ENCODE measurements at places on chromosomes 13 and 19.

DNA sequence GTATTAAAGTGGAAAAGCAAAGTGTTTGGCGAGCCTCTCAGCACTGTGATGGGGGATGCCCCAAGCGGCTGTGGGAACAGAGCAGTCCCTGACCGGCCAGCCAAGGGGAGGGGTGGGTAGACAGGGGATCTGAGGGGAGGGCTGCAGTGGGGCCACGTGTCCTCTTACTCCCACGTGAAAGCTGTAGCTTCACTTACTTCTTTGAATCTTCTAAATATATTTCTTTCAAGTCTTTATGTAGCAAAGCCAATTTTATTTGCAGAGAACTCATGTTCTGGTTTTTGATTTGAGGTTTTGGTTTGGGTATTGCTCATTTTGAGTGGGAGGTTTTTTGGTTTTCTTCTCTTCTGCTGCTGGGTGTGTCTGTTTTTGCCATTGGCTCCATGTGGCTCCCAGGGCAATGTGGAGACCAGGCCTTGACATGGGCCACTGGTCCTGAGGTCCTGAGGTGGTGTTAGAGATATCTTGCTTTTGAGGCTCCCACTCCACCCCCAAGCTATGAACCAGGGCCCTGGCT, 17.7 kb upstream of the OVOL3 start:
- no peak for DNase-seq

GRCh38 chr13:89910166-89910565, 1437.3 kb upstream of the MIR17HG start:
- no peak for DNase-seq

DNA sequence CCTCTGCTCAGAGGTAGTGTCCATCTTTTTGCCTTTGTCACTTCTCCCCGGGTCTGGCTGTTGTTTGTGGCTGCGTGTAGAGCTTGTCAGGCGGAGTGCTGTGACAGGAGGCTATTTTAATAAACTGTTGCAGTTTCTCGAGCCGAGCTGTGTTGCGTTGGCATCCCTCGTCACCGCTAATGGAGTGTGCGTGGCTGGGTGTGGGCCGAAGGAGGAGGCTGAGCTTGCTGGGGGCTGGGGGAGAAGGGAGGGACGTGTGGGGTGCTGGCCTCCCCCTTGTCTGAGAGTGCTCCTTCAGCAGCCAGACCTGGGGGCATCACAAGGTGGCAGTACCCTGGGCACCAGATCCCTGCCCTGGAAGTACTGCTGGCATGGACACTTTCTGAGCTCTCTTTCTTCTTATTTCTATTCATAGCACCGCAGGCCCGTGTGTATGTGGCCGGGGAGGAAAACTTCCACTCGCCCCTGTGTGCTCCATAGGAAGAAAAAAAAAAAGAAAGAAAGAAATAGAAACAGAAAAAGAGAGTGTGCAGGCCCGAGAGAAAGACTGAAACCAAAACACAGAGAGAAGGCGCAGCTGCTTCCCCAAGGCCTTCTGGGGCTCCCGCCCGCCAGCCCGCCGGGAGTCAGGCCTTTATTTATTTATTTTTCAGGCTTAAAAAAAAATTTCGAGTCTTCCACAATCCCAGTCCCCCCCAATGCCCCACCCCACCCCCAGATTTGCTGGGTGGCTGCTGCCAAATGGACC, 27.0 kb downstream of the NFIX start:
- DNase-seq = peak; percentile 66

DNA sequence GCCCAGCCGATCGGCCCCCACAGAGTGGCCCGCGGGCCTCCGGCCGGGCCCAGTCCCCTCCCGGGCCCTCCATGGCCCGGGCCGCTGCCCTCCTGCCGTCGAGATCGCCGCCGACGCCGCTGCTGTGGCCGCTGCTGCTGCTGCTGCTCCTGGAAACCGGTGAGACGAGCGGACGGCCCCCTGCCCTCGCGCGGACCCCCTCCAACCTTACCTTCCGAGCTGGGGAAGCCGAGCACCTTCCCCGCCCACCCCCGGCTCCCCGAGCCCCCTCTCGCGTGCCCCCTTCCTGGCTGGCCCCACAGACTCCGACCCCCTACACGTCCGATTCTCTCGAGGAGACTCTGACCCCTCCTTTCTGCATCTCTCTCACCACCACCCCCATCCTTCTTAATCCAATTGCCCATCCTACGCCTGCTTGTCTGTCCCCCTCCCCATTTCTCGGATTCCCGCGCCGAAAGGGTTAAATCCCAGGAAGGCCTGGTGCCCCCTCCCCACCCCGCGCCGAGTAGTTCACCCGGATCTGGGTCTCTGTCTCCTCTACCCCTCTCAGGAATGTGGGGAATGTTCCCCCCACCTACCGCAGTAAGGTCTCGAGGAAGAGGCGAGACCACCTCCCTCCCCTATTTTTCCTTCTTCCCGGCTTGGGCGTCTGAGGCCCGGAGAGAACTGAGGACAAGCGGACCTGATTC, 502 bp downstream of the NECTIN2 start:
- DNase-seq = no peak

GRCh38 chr13:85615031-85615430, 184.2 kb downstream of the SLITRK6 start:
- no peak for DNase-seq

DNA sequence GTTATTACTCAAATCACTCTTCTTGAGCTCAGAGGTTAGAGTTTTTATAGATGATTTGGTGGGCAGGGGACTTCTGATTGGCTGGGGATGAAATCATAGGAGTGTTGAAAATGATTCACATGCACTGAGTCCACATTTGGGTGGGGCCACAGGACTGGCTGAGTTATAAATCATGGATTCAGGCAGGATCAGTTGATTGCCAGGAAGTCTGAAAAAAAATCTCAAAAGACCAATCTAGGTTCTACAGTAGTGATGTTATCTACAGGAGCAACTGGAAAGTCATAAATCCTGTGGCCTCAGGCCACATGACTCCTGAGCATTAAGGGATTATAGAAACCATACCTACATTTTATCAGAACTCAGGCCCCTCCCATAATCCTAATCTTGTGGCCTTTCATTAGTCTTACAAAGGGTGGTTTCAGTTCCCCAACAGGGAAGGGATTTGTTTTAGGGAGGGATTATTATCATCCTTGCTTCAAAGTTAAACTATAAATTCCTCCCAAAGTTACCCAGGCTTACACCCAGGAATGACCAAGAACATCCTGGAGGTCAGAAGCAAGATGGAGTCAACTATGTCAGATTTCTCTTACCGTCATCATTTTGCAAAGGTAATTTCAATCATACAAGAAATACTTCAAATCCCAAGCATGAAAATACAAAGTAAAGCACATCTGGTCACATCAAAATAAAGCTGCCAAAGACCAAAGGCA, 5.6 kb upstream of the CCDC70 start:
- no peak for DNase-seq

GRCh38 chr13:106905380-106906162, 337.6 kb upstream of the ARGLU1 start:
- DNase-seq = no peak

GRCh38 chr13:113231306-113232207, 22.1 kb downstream of the CUL4A start:
- DNase-seq = no peak

DNA sequence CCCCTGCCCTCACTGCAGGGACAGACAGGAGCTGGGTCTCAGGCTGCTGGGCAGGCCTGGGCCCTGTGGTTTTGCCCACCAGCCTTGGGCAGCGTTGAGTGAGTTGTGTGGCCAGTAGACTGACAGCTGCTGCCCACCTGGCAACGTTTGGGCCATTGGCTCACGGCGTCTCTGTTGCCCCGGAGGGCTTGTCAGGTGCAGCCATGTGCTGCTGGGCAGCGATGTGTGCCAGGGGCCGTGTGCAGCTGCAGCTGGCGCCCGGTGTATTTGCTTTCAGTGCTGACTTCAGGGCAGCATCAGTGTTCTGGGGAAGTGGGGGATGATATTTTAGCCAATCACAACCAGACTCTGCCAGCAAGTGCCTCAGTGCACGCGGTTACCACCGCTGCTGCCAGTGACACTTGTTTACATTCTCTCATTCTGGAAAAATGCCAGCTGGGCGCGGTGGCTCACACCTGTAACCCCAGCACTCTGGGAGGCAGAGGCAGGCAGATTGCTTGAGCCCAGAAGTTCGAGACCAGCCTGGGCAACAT, 10.6 kb downstream of the FZR1 start:
- DNase-seq = no peak

DNA sequence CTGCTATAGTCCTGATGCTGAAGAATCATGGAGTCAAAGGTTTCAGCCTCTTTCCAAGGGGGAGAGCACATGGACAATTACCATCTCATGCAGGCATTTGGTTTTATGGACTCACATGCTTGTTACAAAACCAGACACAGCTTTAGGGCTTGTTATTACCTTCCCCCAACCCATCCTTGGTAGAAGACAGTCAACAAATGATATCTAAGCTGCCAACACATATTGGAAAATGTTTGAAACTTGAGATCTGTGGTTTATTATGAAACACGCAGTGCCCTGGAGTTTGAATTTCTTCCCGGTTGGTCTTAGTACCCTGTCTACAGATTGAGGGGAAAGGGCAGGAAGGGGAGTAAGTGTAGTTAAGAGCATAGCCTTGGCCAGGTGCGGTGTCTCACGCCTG, 12.5 kb upstream of the CYP2A6 start:
- no peak for DNase-seq

- DNase-seq = no peak
Measured at GRCh38 chr19:47615714-47616113, 6.8 kb downstream of the BICRA start.

DNA sequence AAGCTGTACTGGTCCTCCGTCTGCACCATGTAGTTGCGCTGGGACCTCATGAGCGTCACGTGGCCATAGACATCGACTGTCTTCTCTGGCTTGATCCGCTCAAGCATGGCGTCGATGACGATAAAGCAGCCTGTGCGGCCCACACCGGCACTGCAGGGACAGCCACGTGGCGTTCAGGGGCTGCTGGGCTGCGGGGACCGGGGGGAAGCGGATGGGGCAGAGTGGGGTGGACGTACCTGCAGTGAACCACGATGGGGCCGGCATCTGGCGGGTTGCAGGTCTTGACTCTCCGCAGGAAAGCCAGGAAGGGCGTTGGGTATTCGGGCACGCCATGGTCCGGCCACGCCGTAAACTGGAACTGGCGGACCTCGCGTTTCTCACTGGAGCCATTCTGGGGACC, 128.5 kb downstream of the PTPRS start:
- DNase-seq = no peak

DNA sequence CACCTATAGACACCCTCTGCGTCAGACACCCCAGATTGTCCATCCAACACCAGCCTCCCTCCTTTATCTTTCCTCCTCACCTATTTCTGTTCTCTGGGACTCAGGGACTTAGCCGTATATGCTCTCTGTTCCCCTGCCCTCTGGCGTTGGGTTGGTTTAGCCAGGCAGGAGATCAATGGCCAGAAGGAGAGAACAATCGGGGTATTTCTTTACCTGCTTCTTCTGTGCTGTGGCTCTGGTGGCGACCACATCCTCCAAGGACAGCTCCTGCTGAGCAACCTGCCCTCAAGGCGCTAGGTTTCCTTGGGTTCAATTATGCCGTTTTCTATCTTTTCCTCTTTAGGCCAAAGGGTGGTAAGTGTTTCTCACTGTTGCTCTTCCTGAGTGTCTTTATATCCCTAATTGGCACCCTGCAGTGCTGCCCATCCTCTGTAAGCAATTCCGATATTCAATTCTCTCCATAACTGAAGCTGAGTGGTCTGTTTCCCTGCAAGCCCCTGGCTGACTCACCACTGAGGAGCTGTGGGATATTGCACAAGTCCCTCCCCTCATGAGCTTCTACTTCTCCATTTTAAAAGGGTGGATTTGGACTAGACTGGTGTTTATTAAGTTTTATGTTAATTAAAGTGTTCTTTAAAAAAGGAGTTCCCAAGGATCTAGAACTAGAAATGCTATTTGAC, 63.7 kb upstream of the TMTC4 start:
- DNase-seq = no peak

DNA sequence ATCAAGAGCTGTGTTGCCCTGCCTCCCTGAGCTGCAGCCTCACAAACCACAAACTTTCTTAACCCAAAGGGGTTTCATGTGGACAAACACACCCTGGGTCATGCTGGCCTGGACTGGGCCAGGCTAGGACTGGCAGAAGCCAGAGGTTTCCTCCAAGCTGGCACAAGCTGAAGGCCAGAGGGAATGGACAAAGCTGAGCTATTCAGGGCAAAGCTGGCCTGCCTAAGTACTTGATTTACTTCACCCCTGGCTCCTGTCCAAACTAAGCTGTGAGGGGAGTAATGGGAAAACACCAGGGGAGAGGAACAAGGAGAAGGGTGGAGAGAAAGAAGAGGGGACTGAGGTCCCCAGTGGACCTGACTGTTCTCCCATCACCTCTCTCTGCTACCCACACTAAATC, 6.2 kb downstream of the CPAMD8 start:
- DNase-seq = peak; percentile 22

GRCh38 chr19:44741841-44742329, 6.6 kb upstream of the BCL3 start:
- DNase-seq = peak; percentile 99

- DNase-seq = no peak
Measured at GRCh38 chr13:40517486-40518480, 148.7 kb downstream of the FOXO1 start.

GRCh38 chr19:33032218-33032781, 32.4 kb downstream of the RHPN2 start:
- no peak for DNase-seq

DNA sequence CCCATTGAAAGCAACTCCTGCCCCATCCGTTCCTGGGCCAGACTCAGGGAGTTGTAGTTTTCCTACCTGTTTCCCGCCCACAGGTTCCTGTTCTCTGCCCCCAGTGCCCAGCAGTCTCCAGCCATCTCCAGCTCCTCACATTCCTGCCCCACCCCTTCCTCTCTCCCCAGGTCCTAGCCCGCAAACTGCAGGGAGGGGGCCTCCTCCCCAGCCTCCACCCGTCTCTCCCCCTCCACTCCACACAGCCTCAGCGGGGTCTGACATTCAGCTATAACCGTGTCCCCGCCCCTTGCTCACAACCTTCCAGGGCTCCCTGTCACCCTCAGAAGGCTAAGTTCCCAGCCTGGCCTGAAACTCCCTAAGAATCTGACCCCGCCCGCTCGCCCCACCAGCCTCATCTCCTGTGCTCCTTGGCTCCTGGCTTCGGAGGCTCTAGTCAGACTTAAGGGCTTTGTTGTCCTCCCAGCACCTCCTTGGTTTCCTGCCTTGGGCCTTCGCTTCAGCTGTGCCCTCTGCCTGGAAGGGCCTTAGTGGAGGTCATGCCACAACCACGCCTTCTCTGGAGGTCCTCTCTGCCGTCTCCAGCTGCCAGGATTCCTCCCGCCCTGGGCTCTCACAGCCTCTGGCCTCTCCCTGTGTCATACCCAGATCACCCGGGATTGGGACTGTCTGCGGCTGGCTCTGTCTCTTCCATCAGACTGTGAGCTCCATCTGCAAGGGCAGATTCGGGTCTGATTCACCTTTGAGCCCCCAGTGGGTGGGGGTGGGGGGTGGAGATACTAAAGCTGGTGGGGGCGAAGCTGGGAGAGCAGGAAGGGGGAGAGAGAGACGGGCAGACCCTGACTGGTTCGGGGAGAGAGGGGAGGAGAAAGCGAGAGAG, 5.1 kb upstream of the SPACA6 start:
- DNase-seq = peak; percentile 16

GRCh38 chr19:13861392-13861713, 15.6 kb upstream of the NANOS3 start:
- no peak for DNase-seq
